ENCODE measurements at places on chromosomes 5 and 9.

DNA sequence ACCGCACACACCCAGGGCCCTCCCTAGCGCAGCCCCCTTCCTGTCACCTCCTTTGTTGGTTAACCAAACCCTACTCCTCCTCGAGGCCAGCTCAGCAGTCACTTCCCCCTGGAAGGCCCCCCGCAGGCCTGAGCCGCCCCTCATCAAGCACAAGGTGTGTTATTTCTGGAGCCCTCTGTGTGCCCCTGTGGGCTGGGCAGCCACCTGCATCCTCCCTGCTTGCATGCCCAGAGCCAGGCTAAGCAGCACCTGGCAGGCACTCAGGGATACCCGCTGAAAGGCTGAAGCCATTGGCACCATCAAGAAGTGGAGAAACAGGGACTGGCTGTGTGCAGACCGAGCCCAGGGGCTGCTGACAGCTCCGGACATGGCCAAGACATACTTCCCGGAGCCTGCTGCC lies 121.8 kb downstream of the ZNF354C start:
- no peak for DNase-seq

DNA sequence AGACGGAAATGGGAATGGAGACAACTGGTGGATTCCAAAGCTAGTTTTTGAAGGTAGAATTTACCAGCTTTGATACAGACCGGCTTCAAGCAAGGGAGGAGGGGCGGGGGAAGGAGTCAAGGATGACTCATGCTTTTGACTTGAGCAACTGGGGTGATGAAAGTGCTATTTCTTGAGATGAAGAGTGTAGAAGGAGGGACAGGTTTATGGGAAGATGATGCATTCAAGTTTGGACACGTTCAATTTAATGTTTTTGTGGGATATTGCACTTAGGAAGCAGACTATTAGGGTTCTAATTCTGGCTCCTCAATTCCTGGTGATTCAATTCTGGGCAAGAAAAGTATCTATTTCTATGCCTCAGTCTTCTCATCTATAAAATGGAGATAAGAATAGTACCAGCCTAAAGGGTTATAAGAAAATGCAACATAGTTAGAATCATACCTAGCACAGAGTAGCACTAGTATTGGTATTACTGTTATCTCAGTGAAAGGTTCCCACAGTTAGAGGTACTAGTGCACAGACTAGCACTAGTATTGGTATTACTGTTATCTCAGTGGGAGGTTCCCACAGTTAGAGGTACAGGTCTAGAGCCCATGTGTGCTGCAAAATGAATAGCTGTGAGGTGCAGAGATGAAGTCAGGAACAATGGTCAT lies 4.6 kb downstream of the NIPAL4 start:
- DNase-seq, result no peak

DNA sequence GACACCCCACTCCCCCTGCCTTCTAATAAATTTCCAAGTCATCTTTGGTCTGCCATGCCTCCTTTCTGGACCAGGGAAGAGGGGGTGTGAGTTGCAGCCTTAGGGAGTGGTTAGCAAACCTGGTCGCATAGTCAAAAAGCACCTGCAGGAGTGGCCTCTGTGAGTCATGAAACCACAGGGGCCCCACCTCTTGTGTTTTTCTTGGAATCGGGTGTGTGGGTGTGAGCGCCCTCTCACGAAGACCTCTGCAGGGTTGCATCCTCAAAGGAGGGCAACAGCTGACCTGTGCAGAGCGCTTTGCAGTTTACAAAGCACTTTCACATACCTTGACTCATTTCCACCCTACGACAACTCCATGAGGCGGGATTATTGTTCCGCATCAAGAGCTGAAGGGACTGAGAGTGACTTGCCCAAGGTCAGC lies 36.8 kb upstream of the TEX48 start:
- no peak for DNase-seq

GRCh38 chr5:13946111-13946510 lies 1.6 kb upstream of the DNAH5 start:
- DNase-seq, result no peak

GRCh38 chr5:65774346-65774745 lies 52.3 kb downstream of the NLN start:
- DNase-seq, result no peak

DNA sequence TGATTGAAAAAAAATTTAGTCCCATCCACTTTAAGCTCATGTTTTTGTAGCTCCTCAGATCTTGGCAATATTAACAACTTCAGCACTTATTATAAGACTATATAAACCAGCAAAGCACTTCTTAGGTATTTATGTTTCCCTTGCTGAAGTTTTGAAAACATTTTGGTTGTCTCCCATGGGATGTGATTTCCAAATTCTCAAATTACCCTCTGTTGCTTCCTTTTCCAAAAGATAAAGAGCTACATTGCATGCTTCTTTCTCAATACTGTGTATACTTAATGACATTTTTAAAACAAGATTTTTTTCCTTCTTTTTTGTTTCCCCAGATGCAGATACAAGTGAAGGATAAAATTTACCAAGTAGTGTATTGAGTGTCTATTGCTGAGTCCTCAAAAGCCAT lies 567.1 kb downstream of the CSNK1G3 start:
- DNase-seq, result no peak

- no peak for DNase-seq
These were observed 174.4 kb upstream of the RGMB start for GRCh38 chr5:98599016-98599415.

- DNase-seq, result peak; percentile 68
These were observed 662.2 kb upstream of the ZNF608 start for GRCh38 chr5:125408448-125409233.

- no peak for DNase-seq
These were observed 254.3 kb downstream of the GRIA1 start for GRCh38 chr5:153744751-153745150.

- no peak for DNase-seq
These were observed 510.1 kb upstream of the DAB2 start for GRCh38 chr5:39934830-39935229.

GRCh38 chr9:138040446-138041430 lies 163.2 kb downstream of the CACNA1B start:
- no peak for DNase-seq

DNA sequence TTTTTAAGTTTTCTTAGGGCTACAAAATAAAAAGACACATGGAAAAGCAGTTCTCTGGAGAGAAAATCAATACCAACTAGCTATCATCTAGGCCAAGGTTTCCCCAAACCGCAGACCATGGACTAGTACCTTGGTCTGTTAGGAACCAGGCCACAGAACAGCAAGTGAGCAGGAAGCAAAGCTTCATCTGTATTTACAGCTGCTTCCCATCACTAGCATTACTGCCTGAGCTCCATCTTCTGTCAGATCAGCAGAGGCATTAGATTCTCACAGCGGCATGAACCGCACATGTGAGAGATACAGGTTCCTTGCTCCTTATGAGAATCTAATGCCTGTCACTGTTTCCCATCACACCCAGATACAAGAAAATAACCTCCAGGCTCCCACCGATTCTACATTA lies 1907.6 kb upstream of the ACO1 start:
- no peak for DNase-seq

DNA sequence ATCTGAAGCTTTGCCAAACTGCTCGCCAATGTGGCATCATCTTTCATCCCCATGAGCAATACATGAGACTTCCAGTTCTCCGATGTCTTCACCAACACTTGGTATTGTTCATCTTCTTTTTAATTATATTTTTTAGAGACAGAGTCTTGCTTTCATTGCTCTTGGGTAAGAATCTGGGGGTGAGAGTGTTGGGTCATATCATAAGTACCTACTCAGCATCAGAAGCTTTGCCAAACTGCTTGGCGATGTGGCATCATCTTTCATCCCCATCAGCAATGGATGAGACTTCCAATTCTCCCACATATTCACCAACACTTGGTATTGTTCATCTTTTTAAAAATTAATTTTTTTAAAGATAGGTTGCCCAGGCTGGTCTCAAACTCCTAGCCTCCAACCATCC lies 30.9 kb upstream of the ZDHHC11B start:
- no peak for DNase-seq

DNA sequence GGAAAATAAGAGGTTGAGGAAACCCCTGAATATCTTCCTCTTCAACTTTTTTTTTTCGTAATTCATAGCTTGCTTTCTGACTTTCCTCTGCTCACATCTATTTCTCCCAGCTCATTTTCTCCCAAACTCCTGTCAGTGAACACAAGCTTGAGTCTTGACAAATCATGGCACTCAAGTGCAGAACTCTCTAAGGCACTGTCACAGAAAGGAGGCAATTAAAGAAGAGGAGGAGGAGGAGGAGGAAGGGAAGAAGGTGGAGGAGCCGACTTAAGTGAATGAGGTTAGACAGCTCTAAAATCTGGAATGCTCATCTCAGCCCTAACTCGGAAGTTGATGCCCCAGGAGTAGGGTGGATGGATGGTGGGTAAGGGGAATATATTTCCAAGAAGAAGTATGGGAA lies 27.2 kb upstream of the NUDT12 start:
- no peak for DNase-seq

DNA sequence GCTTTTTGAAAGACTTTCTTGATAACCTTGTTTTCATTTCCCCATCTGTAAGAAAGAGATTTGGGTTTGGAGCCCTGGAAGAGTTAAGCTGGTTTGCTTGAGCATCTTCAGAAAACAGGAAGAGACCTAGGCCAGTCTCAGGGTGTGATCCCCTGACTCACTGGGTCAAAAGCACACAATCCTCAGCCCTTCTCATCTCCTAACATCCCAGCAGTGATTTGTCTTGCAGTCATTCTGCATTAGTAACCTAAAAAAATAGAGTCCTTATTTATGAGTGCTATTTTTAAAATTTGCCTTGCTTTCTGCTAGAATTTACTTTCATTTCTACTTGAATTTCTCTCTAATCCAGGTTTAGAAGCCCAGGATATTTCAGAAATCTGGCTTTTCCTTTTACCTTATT lies 16.4 kb upstream of the ARSB start:
- no peak for DNase-seq

DNA sequence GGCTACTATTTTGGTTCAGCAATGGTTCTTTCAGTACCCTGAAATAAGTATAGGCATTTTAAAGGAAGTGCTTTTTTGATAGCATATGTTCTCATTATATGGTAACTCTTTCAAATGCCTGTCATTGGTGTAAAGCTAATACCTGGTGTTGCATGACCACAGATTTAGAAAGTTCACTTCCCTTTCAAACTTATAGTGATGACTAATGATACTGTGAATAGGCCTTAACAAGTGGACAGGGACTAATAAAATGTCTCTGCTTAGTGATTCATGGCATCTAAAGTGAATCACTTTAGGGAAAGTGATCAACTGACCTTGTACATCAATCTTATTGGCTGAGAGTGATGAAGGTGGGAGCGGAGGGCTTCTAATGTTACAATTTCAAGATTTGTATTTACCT lies 21.6 kb downstream of the MRPL22 start:
- DNase-seq, result no peak

GRCh38 chr5:93941897-93942296 lies 200.5 kb upstream of the POU5F2 start:
- peak; percentile 89 for DNase-seq

DNA sequence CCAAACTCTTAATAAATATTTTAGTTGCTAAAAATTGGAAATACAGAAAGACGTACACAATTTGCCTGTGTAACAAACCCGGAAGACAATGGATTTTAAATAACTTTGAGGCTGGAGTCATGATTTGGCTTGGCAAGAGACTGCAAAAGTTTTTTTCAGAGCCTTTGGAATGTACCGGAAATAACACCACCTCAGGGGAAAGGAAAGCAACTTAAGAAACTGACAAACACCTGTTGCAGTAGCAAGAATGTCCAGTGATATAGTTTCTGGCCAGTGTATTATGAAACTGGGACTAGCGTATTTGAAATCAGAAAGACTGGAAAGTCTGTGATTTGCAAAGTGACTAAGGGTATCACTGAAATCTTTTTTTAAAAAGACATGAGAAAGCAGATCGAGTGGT lies 842 bp downstream of the MUSK start:
- no peak for DNase-seq

Data from SHP77 treated with DMSO at 0.1 percent for 48 hours (cell line).